ENCODE measurements at places on chromosomes 3 and 15.

- DNase-seq: no peak
These were observed 10.0 kb downstream of the BHLHE40 start for GRCh38 chr3:4988983-4989834.

GRCh38 chr3:37856381-37856780 lies 5.3 kb upstream of the CTDSPL start:
- DNase-seq: no peak

DNA sequence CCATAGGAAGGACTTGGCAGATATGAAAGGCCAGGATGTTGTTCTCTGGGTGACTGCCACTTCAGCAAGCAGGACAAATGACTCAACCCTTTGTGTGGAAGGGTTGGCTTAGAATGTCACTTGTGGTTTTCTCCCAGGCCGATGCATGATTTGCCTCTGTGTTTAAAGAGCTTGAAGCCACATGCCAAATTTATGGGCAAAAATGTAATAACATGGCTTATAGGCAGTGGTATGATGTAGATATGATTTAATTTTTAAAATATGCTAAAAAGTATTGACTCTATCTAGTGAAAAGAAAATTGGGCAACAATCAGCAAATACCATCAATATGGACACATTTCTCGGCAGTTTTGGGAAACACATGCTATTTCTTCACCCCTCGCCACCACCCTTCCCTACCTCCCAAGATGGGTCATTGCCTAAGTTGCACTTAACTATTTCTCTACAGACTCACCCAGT lies 114.6 kb downstream of the CYP19A1 start:
- DNase-seq: no peak

DNA sequence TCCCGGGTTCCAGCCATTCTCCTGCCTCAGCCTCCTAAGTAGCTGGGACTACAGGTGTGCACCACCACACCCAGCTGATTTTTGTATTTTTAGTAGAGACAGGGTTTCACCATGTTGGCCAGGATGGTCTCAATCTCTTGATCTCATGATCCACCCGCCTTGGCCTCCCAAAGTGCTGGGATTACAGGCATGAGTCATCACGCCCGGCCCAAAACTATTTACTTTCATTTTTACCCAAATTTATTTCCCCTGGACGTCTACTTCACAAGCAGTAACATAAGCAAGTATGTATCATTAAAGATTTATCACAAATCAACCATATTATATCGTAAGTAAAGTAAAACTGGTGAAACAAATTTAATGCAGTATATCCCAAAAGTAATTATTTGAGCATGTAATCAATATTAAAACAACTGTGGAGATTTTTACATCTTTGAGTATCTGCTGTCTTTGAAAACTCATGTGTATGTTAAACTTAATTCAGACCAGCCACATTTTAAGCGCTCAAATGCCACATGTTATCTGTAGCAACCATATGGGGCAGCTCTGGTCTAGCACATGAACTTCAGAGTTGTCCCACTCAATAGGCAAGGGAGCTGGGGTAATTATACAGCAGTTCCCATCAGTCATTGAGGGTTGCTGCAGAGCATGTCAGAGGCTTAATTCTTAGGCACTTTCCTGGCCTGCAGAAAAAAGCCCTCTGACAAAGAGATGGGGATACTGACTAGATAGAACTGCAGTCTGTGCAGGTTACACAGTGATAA lies 185.7 kb upstream of the CTDSPL start:
- no peak for DNase-seq

GRCh38 chr3:52046186-52046901 lies 10.0 kb downstream of the DUSP7 start:
- DNase-seq: no peak

- no peak for DNase-seq
These were observed 38.0 kb downstream of the CADPS start for GRCh38 chr3:62837145-62837787.

DNA sequence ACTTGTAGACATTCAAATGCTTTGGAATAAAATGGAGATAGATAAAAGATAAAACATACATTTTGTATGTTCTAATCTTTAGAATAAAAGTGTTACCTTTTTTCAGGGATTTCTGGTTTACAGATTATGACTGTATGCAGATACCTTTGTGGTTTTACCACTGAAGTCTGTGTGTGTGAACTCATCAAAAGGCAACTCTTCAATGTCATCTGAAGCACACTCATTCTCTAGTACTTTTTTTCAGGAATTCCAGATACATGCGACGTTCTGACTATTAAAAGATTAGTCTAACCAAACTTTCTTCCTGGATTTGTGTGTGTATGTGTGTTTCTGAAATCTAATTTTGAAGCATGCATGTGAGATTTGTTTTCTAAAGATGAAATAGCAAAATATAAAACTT lies 188.6 kb downstream of the NLGN1 start:
- DNase-seq: no peak

DNA sequence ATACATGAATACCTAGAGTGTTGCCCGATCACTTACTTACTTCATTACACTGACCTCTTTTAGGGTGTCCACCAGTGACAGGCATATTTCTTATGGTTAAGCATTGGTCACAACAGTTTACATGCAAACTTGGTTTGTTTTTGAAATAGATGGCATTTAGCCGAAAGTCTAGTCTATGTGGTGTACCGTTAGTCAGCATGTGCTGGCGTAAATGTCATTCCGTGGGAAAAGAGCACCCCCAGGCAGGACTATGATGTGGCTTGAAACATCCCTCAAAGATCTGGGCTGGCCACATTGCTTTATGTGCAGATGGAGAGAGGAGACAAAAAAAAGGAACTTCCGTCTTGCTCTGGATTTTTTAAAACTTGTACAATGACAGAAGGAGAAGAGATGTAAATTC lies 357.0 kb upstream of the ICE2 start:
- no peak for DNase-seq

All from NCI-H1105 treated with DMSO at 0.1 percent for 48 hours (cell line).